ENCODE measurements at places on chromosomes 16 and 17.

GRCh38 chr17:2058586-2059546, 4.0 kb downstream of the HIC1 start:
- peak; percentile 68 for DNase-seq

GRCh38 chr16:84566545-84567257, 51.2 kb downstream of the COTL1 start:
- DNase-seq: no peak

DNA sequence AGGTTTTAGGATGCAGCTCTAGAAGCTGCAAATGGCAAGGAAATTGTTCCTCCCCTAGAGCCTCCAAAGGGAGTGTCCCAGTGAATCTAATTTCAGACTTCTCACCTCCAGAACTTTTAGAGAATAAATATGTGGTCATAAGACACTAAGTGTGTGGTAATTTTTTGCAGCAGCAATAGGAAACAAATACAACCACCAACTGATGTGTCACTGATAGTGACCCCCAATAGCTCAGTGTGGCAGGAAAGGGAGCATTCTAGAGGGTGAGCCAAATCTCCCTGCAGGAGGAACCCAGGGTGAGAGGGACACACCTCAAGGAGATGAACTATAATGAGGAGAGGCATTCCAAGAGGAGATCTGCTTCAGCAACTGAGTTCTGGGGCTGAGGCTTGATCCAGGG, 4.1 kb downstream of the CCL4L2 start:
- no peak for DNase-seq

- DNase-seq: no peak
Measured at GRCh38 chr16:63890723-63891122, 1231.1 kb downstream of the CDH11 start.

GRCh38 chr16:3065069-3065741, at the start of gene IL32:
TSS of gene IL32 (plus strand) at chr16:3065640. CDS start at chr16:3065812, 172 bp downstream.
- DNase-seq: peak; percentile 63

GRCh38 chr17:4008082-4008435, 43.8 kb upstream of the ATP2A3 start:
- DNase-seq: no peak

DNA sequence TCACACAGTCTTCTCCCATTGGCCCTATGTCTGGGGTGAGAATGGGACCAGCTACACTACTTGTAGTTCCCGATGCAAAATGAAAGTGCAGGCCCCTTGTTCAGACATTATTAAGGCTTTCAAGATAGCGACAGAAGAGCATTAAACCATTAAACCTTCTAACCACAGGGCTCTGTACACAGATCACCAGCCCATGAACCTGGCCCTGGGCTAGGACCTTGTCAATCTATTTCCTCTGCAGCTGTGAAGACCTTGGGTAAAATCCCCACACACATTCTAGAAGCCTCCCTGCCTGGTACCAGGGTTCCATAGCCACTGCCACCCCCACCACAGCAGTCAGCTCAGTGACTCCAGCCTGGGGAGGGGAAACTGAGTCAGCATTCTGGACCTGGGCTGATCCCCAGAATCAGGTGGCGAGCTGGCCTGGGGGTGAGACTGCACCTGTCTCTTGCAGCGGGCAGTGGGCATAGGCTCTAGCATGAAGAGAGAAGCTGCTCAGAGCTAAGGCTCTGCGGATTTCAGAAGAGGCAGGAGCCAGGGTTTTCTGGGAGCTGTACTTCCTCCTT, 119.7 kb upstream of the LHX1 start:
- no peak for DNase-seq

DNA sequence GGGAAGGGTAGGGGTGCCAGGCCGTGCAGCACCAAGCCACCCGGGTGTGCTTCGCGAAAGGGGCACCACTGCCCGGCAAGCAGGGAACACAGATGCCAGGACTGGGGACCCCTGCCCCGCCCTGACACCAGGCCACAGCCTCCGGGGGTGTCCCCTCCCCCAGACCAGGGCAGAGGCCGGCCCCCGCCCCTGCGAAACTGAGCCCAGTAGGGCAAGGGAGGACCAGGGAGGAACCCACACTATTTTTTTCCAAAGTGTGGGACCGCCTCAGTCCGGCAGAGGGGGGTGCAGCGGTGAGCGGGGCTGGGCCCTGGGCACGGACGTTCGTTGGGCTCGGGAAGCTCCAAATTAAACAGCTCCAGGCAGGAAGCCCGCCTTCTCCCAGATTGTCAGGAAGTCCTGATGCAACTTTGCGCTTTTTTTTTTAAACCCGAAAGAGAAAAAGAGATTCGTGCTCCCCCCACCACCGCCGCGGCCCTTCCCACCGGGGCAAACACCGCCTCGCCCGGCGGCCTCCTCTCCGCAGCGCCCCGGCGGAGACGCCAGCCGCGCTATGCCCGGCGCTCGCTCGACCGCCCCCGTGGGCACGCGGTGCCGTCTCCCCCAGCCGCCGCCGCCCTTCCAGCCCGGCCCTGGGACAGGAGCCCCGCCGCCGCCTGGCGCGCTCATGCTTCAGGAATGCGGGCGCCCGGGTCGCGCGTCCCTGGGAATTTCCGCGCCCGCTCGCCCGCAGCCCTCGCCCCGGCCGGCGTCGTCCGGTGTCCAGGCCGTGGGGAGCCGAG, 755 bp downstream of the PIEZO1 start:
- DNase-seq: peak; percentile 50

DNA sequence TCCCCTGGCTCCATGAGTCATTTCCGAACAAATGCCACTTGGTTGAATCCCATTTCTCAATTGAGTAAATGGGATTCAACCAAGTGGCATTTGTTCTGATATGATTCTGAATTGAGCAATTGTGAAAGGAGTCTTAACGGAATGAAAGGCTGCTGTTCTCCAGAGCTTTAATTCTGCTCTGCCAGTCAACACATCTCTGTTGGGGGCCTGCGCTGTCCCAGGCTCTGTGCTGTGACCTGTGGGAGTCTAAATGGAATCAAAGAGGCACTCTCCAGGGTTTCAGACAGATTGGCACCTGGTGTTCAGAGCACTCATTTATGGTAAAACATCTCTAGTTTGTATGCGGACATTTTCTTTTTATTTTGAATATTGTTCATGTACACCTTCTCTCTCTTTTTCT, 126.2 kb downstream of the WSCD1 start:
- DNase-seq: no peak

DNA sequence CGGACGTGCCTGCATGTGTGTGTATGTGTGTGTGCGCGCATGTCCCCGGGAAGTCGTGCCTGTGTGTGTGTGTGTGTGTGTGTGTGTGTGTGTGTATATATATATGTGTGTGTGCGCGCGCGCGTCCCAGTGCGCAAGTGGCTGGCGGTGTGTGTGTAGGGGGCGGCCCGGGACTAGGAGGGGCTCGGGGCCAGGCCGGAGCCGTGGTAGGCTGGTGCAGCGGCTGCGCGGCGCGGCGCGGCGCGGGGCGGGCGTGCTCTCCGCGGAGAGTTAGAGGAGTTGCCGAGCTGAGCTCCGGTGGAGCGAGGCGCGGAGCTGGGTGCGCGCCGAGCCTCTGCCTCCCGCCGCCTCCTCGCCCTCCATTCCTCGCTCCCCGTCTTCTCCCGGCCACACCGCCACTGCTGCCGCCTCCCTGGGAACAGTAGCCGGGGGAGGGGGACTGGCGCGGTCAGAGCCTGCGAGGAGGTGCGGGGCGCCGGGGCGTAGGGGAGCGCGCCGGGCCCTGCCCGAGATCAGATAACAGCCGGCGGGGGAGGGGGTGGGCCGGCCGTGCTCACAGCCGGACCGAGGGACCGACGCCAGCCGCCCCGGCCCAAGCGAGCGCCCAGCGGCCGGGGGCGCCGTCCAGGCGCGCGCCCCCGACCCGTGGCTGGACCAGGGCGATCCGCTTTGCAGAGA, at the start of gene KCNJ12:
Gene KCNJ12, plus strand, starts transcription at position 277 of the 678 bp plus-strand sequence. CDS start 38,986 bp downstream, outside the sequence.
- DNase-seq: no peak

GRCh38 chr17:9291912-9292560, 270.7 kb downstream of the NTN1 start:
- peak; percentile 47 for DNase-seq

DNA sequence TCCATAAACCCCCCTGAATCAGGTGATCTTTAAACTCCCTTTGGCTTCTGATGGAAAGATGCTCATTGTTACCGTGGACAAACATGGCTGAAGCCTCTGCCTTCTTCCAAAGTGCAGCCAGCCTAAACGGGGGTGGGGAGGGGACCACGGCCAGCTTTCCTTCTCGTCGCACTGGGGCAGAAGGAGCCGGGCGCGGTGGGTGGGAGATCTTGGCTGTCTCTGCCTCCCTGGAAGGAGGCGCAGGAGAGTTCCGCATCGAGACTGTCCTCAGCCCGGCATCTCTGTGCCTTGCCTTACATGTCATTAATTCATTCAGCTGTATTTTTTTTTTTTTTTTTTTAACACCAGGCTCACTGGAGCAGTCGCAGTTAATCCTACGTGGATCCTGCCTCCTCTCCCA, 163.3 kb upstream of the PLCG2 start:
- no peak for DNase-seq

- no peak for DNase-seq
Measured at GRCh38 chr17:65155622-65156021, 18.5 kb downstream of the RGS9 start.

- DNase-seq: no peak
Measured at GRCh38 chr16:20515688-20516090, 60.5 kb downstream of the ACSM2B start.

GRCh38 chr16:65201511-65201910, 79.6 kb upstream of the CDH11 start:
- DNase-seq: no peak

GRCh38 chr16:48555155-48555554, 54.8 kb downstream of the N4BP1 start:
- DNase-seq: no peak

- peak; percentile 68 for DNase-seq
Measured at GRCh38 chr16:525520-526180, 1.9 kb upstream of the CAPN15 start.
